ENCODE measurements at places on chromosomes 3 and 15.

GRCh38 chr3:45571969-45572368 is 22.6 kb upstream of the LIMD1 start:
- DNase-seq = no peak

DNA sequence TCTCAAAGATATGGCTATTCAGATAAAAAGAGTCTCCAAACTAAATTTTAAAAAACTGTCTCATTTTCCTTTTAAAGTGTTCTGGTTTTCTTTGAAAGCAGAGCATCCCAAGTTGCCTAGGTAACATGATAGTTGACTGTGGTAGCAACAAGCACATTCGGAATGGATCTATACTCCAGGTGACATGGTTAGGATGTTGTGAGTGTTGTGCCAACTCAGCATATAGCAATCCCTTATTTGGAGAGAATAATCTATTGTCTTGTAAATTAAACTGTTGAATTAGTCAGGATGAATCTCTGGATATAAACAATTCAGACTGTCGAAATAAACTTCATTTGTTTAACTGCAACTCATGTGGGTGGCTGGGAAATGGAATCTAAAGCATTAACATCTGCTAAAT is 418.6 kb downstream of the TUSC7 start:
- DNase-seq = no peak

- DNase-seq = no peak
Observed at GRCh38 chr15:35630532-35630931, 84.6 kb upstream of the DPH6 start.

- no peak for DNase-seq
Observed at GRCh38 chr3:30343067-30343831, 263.2 kb upstream of the TGFBR2 start.

GRCh38 chr3:140146668-140147067 is 211.7 kb downstream of the CLSTN2 start:
- DNase-seq = no peak

GRCh38 chr3:55158345-55158744 is 230.5 kb upstream of the LRTM1 start:
- DNase-seq = no peak

DNA sequence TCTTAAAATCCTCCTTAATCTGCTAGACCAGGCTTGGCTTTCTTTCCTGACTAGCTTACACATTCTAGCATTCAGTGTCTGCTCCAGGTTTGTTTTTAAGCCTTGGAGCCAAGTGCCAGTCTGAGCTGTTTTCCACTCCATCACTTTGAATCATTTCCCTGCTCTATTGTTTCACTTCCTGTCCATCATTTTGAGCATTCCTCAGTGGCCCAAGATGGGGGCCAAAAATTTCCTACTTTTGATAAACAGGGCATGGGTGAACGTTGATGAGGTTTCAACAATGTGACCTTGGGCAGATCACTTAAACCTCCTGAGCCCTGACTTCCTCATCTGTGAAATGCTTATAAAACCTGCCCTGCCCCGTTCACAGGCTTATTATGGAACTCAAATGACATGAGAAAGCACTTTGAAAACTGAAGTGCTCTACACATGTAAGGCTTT is 4.4 kb downstream of the CYP19A1 start:
- no peak for DNase-seq

GRCh38 chr3:70999730-71000129 is 583.8 kb downstream of the FOXP1 start:
- DNase-seq = no peak

GRCh38 chr3:134621854-134622253 is 29.0 kb downstream of the KY start:
- DNase-seq = no peak

- DNase-seq = no peak
Observed at GRCh38 chr15:100781961-100782530, 97.6 kb upstream of the ALDH1A3 start.

DNA sequence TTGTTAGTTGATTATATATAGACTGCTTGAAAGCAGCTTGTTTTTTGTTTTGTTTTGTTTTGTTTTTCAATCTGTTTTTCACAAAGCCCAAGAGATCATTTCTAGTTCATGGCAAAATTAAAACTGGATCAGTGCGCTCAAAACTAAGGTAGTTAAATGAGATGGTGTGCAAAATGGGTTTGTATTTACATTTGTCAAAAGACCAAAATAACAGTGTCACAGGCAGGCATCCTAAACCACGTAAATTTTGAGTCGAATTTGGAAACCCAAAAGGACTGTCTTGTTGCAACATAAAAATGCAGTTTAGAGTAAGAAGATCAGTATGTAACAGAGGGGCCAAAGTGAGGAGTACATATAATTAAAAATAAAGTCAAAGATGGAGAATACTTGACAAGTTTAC is 2.4 kb downstream of the DMXL2 start:
- no peak for DNase-seq

- DNase-seq = no peak
Observed at GRCh38 chr3:186235554-186235953, 126.5 kb downstream of the DGKG start.

DNA sequence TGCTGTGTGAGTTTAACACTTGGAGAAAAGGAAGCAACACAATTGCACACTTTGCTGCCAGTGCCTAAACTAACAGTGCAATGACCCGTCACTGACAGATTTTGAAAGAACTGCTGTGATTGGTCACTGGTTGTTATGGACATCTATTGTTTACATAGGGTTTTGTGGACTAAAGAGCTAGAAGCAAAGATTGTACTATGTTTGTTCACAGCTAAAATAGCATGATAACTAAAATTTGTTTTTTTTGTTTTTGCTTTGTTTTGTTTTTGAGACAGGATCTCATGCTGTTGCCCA is 112.4 kb upstream of the GOLGA8J start:
- no peak for DNase-seq
